ENCODE measurements at places on chromosomes 1 and 21. TPM values are rescaled to one million over a fixed set of nuclear protein-coding genes. Genes with fewer than 3 reads are reported as not detected.

DNA sequence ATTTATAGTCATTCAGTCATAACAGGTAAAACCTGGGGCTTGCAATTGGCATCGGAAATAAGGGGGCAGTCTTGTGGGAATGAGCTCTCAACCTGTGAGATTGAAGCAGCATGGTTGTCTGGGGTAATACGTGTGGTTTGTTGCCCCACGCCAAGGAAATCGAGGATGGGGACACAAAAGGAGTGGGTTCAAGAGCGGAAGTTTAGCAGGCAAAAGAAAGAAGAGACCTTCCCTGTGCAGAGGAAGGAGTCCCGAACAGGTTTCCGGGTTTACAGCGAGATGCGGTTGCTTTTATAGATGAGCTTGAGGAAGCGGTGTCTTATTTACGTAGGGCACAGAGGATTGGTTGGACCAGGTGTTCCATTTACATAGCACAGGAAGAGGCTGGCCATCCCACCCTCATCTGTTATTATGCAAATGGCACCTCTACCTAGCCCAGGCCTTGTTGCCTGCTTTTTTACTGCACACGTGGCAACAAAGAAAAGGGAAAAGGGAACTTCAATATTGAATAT is 37.3 kb downstream of the IFNAR1 start:
- peak; percentile 16 for DNase-seq

GRCh38 chr1:239558991-239559390 is 172.6 kb downstream of the CHRM3 start:
- DNase-seq = no peak

DNA sequence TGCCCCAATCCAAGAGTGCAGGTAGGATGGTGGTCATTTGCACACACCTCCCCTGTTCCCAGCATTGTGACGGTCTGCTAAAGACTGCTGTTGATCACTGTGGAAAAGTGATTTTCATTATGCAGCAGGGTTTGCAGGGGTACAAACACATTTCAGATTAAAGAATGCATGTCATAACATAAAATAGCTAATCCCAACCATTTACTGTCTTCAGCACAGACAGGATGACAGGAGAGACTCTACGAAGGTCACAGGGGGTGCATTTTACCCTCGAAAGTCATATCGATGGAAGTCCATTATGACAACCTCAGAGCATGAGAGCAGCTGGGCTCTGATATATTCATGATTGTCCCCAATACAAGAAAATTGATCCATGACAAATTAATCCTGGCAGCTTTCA is 302.6 kb downstream of the AJAP1 start:
- no peak for DNase-seq

DNA sequence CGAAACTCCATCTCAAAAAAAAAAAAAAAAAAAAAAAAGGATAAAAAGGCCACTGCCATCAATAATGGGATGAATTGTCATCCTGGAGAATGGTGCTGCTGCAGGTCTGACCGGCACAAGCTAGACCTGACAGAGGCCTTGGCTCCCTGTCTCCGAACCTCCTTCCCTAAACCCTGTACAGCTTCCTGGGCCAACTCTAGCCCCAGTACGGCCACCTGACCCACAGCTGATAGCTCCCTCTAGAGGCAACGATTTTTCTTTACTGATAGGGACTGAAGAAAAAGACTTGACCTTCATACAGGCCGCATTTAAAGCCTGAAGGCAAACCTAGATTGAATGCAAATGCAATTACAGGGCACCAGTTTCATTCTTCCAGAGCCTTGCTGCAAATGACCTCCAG is 30.7 kb downstream of the NOL9 start:
- peak; percentile 66 for DNase-seq

Gene DOP1B
- total RNA-seq = 3.1 TPM

Gene ST6GALNAC5
- not detected for total RNA-seq

DNA sequence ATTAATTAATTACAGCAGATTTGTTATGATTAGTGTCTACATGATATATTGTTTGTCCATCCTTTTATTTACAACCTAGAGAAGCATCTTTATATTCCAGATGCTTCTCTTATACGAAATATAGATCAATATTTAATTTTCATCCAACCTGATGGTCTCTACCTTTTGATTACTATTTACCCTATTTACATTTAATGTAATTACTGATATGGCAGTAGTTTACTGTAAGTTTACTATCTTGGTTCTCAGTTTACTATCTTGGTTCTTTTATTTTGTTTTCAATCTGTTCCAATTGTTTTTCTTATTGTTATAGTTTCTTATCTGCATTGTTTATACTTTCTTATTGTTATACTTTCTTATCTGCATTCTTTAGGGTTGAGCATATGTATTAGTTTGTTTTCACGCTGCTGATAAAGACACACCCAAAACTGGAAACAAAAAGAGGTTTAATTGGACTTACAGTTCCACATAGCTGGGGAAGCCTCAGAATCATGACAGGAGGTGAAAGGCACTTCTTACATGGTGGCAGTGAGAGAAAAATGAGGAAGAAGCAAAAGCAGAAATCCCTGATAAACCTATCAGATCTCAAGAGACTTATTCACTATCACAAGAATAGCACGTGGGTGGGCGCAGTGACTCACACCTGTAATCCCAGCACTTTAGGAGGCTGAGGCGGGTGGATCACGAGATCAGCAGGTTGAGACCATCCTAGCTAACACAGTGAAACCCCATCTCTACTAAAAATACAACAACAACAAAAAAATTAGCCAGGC is 28.9 kb downstream of the FAF1 start:
- DNase-seq = no peak

Gene HTR6
- not detected for total RNA-seq

Gene S100A7A
- not detected for total RNA-seq

Gene CDK18
- total RNA-seq = 0.44 TPM

Gene ABCA4
- 487 TPM for total RNA-seq

Gene RPE65
- not detected for total RNA-seq

- DNase-seq = peak; percentile 5
Observed at GRCh38 chr1:111454859-111455641, 5.8 kb downstream of the ATP5PB start.

- no peak for DNase-seq
Observed at GRCh38 chr1:156001662-156002171, 19.0 kb downstream of the SSR2 start.

Gene PLA2G2F
- not detected for total RNA-seq

Gene DYNLT5
- 0.40 TPM for total RNA-seq

Gene STUM
- 0.20 TPM for total RNA-seq

Gene NOS1AP
- total RNA-seq = under 0.01 TPM

GRCh38 chr1:182164273-182164672 is 102.8 kb upstream of the ZNF648 start:
- DNase-seq = no peak

Gene ELAPOR1
- total RNA-seq = under 0.01 TPM

Gene CYP4A11
- not detected for total RNA-seq

- DNase-seq = no peak
Observed at GRCh38 chr1:167916766-167917511, 3.0 kb upstream of the ADCY10 start.

DNA sequence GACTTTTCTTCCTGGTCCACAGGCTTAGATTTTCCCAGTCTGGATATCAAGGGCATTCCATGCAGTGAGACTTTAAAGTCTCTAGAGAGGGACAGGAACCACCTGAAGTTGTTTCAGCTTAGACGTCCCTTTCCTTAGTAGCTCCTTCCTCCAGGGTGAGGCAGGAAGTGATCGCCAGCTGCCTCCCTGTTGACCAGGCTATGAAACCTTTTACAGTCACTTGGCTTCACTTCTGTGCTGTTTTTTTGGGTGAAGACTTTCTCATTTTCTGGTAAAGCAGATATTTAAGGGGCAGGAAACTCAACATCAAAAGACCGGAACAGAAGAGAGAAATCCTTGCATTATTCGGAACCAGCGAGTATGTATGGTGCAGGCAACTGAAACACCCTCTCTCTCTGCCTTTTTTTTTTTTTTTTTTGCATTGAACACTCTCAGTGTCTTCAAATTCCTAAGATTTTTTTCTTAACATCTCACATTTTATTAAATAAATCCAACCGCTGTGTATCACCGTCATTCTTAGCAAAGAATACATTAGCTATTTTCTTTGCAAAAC is 234.6 kb upstream of the IRF2BP2 start:
- peak; percentile 92 for DNase-seq

DNA sequence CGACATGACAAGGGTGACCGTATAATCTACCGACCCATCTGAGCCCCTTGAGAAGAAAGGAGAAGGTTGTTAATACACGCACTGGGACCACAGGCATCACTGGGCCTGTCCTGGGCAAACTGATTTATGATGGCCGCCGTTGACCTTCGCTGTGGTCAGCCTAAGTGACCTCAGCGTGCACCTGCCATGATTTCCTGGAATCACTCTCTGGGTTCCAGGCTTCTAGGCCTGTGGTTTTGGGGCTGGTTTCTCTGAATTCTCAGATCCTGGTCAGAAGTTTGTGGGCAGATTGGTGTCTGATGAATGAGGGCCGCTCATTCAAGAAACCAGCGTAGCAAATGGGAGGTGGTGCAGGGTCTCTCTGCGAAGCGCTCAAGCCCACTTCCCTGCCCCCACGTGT is 64.0 kb downstream of the SIK1 start:
- no peak for DNase-seq

Gene LMX1A
- not detected for total RNA-seq

Gene NKAIN1
- total RNA-seq = not detected

- no peak for DNase-seq
Observed at GRCh38 chr21:32140604-32141317, 138.1 kb downstream of the MIS18A start.

DNA sequence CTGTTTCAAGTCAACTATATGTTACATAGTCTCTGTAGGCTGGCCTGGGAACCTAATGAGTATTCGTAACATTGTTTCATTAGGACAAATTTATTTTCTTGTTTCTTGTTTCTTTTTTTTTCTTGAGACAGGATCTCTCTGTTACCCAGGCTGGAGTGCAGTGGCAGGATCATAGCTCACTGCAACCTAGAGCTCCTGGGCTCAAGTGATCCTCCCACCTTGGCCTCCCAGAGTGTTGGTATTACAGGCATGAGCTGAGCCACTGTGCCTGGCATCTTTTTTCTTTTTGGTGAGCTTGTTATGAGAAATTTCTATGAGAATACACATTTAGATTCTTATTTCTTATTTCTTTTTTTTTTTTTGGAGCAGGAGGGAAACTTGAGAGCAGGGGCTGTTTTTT is 6.8 kb downstream of the CENPS start:
- DNase-seq = no peak

Gene GBP6
- total RNA-seq = not detected

Measured in lung microvascular endothelial cell (primary cell).